ENCODE measurements at places on chromosomes 2 and 18. TPM values are rescaled to one million over a fixed set of nuclear protein-coding genes. Genes with fewer than 3 reads are reported as not detected.

The GALNT13 gene
- total RNA-seq: not detected

The CROCC2 gene
- not detected for total RNA-seq

The SH3YL1 gene
- total RNA-seq: 9.6 TPM

The OTOF gene
- total RNA-seq: 1.3 TPM

All from mammary microvascular endothelial cell (primary cell).